ENCODE measurements at places on chromosomes 7 and 10.

DNA sequence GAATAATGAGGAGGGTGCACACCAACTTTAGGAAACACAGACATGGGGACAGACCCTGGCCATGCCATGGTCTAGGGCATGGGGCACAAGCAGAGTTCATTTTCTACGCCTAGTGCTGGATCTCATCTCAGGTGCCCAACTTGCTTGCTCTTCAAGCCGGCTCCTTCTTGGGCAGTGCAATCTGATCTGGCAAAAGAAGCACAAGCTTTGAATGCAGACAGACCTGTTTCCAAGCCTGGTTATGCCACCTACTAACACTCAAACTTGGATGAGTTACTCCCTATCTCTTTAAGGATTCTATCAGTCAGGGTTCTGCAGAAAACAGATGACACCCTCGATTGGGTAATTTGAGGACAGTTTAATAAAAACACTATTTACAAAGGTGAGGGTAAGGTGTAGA is 34.9 kb upstream of the WAPL start:
- H3K27ac ChIP-seq, result no peak overlapping the region
- peaks cover 6% of the 10 kb centered on the region for H3K4me1 ChIP-seq
- no peaks in the 10 kb centered on the region for H3K27me3 ChIP-seq
- no peak overlapping the region for H3K4me3 ChIP-seq

- peaks cover 2% of the 10 kb centered on the region for H3K27me3 ChIP-seq
- H3K27ac ChIP-seq, result no peak overlapping the region
- DNase-seq, result no peak
- H3K4me3 ChIP-seq, result no peak overlapping the region
These were observed 807.9 kb downstream of the KCNMA1 start for GRCh38 chr10:76829724-76830123.

GRCh38 chr7:29337546-29338116 is 143.1 kb downstream of the CHN2 start:
- H3K27ac ChIP-seq, result peak overlapping the region; percentile 90
- H3K4me1 ChIP-seq, result peaks cover 20% of the 10 kb centered on the region
- peak overlapping the region; percentile 80 for H3K4me3 ChIP-seq
- peaks cover 2% of the 10 kb centered on the region for H3K27me3 ChIP-seq

GRCh38 chr7:138247081-138247480 is 170.8 kb downstream of the AKR1D1 start:
- H3K36me3 ChIP-seq, result no peaks in the 10 kb centered on the region
- no peak for DNase-seq
- no peaks in the 10 kb centered on the region for H3K27me3 ChIP-seq
- H3K4me1 ChIP-seq, result no peaks in the 10 kb centered on the region
- no peak overlapping the region for H3K27ac ChIP-seq

- no peak overlapping the region for H3K4me3 ChIP-seq
- peaks cover 35% of the 10 kb centered on the region for H3K4me1 ChIP-seq
- H3K27me3 ChIP-seq, result no peaks in the 10 kb centered on the region
- peaks cover 20% of the 10 kb centered on the region for H3K36me3 ChIP-seq
- no peak for DNase-seq
These were observed 6.6 kb upstream of the BHLHA15 start for GRCh38 chr7:98204670-98205069.

- H3K36me3 ChIP-seq, result peaks cover 20% of the 10 kb centered on the region
- no peaks in the 10 kb centered on the region for H3K27me3 ChIP-seq
- no peak for DNase-seq
These were observed 55.7 kb upstream of the IL6 start for GRCh38 chr7:22671177-22671879.

- no peak overlapping the region for H3K4me3 ChIP-seq
- H3K27ac ChIP-seq, result no peak overlapping the region
- peaks cover 56% of the 10 kb centered on the region for H3K27me3 ChIP-seq
These were observed 8.4 kb upstream of the LYZL2 start for GRCh38 chr10:30637881-30638467.

DNA sequence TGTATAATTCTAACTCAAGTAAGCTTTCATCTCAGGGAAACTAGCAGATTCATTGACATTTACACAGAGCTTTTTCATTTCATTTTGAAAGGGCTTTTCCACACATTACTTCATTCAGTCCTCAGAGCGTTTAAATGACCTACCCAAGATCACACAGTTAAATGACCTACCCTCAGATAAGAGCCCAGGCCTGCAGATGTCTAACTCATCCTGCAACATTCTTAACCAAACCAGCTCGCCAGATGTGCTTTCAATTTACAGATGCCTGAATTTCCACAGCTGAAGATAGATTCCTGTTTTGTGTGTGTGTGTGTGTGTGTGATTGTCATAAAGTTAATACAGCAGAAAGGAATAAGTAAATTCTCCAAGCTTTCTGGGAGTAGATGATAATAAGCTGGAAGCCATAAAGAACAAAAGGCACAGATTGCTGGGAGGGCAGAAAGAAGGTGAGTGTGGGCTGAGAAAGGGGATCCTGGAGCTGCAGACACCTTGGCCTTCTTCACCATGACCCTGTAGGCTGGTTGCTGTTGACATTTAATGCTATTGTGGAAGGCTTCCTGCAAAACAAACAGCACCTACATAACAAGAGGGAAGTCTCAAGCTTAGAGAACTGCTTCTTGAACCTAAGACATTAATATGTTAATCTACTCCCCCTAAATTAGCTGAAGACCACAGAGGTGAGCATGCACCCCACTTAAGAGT is 489.7 kb upstream of the CELF2 start:
- H3K4me3 ChIP-seq, result no peak overlapping the region
- H3K4me1 ChIP-seq, result no peaks in the 10 kb centered on the region
- no peaks in the 10 kb centered on the region for H3K36me3 ChIP-seq
- H3K27me3 ChIP-seq, result no peaks in the 10 kb centered on the region
- no peak overlapping the region for H3K27ac ChIP-seq
- DNase-seq, result no peak

GRCh38 chr10:94224656-94225055 is 138.1 kb downstream of the NOC3L start:
- no peak overlapping the region for H3K27ac ChIP-seq
- H3K4me1 ChIP-seq, result no peaks in the 10 kb centered on the region

GRCh38 chr7:86745013-86745745 is 101.5 kb downstream of the GRM3 start:
- H3K4me1 ChIP-seq, result no peaks in the 10 kb centered on the region
- no peak overlapping the region for H3K27ac ChIP-seq
- DNase-seq, result no peak
- no peaks in the 10 kb centered on the region for H3K36me3 ChIP-seq
- no peak overlapping the region for H3K4me3 ChIP-seq

DNA sequence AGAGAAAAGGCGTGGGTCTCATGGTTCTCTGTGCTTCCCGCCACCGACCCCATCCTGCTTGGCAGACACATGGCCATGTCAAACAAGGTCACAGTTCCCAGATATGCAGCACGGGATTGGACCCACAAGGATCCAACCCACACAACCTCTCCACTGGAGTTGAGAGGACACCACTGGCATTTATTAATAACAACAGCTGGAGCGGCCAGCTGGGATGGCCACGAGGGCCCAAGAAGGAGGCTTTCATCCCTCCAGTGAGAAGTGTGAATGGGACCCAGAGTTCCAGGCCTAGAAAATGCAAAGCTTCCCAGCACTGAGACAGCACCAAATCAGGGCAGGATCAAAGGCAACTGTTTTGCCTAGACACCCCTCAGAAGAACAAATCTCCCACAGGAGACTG is 31.5 kb downstream of the FGFR2 start:
- H3K4me3 ChIP-seq, result no peak overlapping the region
- DNase-seq, result no peak
- no peaks in the 10 kb centered on the region for H3K36me3 ChIP-seq
- H3K27me3 ChIP-seq, result no peaks in the 10 kb centered on the region

Measured in activated naive CD8-positive, alpha-beta T cell treated with anti-CD3 and anti-CD28 coated beads, Interleukin-2, amount 10 ng/mL, durations not matched to agents 7 days and 5 days (primary cell).